Kidney (tissue), 22 donors: ENCODE measurements at places on chromosomes 5 and 9. TPM values are rescaled to one million over a fixed set of nuclear protein-coding genes. Genes with fewer than 3 reads are reported as not detected.
A peak's percentile ranks its signal among the peaks of the same experiment; 100 is the strongest.

DNA sequence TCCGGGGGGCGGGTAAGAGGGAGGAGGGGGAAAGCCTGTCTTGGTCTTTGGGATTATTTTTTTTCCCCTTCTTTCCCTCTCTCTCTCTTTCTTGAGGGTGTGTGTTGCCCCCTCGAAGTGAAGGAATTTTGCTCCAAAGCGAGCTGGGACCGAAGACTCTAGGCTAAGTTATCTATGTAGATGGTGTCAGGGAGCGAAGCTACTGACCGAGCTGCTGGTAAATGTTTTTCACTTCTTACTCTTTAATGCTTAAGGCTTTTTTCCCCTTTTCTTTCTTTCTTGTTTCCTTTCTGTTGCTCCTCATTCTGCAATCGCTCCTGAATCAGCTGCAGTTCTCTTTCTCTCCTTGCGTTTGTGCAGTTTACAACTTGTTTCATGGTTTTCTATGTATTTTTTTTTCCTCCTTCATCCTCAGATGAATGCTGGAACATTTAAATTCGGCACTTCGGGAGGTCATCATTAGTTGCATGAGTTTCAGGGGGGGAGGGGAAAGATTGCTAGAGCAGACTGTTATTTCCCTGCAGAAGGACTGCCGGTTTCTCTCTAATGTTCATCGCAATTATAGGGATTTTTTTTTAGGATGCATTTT, 1312.0 kb upstream of the WWC1 start:
- no peaks in the 10 kb centered on the region for H3K36me3 ChIP-seq
- no peaks in the 10 kb centered on the region for H3K27me3 ChIP-seq
- H3K4me3 ChIP-seq = peak overlapping the region; percentile 49
- no peak overlapping the region for H3K27ac ChIP-seq
- DNase-seq = no peak

- H3K4me3 ChIP-seq = no peak overlapping the region
- no peaks in the 10 kb centered on the region for H3K36me3 ChIP-seq
- no peaks in the 10 kb centered on the region for H3K27me3 ChIP-seq
Measured at GRCh38 chr9:99748676-99749075, 73.0 kb upstream of the NR4A3 start.

The FBXL7 gene
- polyA plus RNA-seq = 3.9 TPM

DNA sequence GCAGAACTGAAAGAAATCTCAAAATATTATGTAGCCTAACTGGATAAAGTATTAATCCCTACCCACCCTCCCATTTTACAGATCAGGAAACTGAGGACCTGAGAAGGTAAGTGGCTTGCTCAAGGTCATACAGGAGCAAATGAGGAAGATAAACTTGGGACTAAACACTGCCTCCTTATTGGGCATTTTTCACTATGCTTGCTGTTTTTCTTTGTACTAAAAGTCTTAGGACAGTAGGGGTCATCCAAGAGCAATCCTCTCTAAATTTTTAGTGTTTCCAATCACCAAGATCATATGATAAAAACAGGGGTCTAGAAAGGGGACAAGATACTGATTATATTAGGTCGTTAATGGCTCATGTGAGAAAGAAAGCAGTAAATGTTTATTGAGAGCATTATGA, 80.8 kb downstream of the RORB start:
- no peaks in the 10 kb centered on the region for H3K27me3 ChIP-seq
- no peak for DNase-seq
- H3K36me3 ChIP-seq = no peaks in the 10 kb centered on the region
- no peaks in the 10 kb centered on the region for H3K4me1 ChIP-seq
- H3K27ac ChIP-seq = no peak overlapping the region

DNA sequence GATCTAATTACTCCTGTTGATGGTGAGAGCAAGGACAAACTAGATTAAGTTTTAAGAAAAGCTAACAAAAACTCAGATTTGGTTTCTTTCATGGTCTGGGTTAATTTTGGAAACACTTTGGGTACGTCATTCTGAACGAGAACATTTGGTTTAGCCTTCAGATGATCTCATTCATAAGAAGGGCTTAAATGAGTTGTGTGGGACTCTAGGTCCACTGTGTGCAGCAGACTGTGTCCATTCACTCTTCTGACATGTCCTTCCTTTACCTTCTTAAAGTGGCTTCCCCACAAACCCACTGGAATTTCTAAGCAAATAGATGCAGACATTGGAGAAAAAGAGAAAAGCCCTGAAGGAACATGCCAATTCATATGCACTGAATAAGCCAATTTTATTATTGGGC, 96.8 kb downstream of the FBXO4 start:
- H3K36me3 ChIP-seq = no peaks in the 10 kb centered on the region
- H3K27ac ChIP-seq = no peak overlapping the region
- no peaks in the 10 kb centered on the region for H3K27me3 ChIP-seq
- no peak for DNase-seq

DNA sequence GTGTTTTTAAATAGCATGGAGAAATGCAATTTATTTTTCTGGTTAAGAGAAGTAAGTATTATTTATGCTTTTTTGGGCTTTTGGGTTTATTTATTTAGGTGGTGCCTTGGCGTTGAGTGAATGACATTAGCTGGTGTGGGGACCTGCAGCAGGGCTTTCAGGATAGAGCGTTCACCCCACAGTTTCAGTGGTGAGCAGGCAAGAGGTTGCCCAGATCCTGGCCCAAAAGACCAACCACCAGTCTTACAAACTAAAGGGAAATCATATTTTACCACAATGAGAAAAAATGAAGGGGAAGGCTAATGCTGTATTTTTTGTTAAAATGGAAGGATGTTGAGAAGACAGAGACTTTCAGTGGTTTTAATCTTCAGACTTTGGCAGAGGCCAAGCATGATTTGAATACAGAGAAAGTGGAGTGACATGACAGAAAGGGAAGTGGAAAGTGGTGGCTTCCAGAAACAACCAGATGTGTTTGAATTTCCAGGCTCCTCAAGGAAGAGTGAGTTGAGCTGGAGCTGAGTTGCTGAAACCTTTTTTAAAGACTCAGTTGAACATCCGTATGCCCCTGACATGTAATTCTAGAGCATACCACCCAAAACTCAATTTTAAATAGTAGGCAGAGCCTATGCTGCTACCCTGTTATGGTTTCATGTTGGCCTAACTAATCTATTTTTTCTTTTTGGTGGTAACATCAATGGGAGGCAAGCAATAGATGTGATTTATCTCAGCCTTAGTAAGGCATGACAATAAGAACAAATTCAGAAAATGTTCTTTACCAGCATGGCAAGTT, 94.8 kb downstream of the AOPEP start:
- H3K27ac ChIP-seq = no peak overlapping the region
- H3K36me3 ChIP-seq = no peaks in the 10 kb centered on the region
- peaks cover 9% of the 10 kb centered on the region for H3K4me1 ChIP-seq
- no peak overlapping the region for H3K4me3 ChIP-seq
- H3K27me3 ChIP-seq = no peaks in the 10 kb centered on the region
- DNase-seq = no peak
